Activated CD8-positive, alpha-beta memory T cell treated with anti-CD3 and anti-CD28 coated beads for 1 hour (primary cell): ENCODE measurements at places on chromosomes 13 and 19.

GRCh38 chr19:48489608-48490216, 20.5 kb downstream of the CYTH2 start:
- DNase-seq: peak; percentile 72

DNA sequence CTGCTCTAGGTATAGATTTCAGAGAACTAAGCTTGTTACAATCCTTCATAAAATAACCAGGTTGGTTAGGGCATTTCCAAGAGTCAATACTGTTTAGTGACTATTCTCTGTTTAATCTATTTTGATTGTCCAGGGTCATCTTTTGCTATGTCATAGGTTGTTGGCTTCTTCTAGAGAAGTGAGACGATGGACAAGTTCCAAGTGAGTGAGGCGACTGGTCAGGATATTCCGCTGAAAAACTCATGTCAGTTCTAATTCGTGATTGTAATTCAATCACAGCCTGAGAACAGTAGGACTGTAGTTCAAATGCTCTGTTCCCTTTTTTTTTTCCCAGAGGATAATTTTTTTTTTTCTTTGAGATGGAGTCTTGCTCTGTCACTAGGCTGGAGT, 15.8 kb upstream of the ALOX5AP start:
- DNase-seq: no peak

DNA sequence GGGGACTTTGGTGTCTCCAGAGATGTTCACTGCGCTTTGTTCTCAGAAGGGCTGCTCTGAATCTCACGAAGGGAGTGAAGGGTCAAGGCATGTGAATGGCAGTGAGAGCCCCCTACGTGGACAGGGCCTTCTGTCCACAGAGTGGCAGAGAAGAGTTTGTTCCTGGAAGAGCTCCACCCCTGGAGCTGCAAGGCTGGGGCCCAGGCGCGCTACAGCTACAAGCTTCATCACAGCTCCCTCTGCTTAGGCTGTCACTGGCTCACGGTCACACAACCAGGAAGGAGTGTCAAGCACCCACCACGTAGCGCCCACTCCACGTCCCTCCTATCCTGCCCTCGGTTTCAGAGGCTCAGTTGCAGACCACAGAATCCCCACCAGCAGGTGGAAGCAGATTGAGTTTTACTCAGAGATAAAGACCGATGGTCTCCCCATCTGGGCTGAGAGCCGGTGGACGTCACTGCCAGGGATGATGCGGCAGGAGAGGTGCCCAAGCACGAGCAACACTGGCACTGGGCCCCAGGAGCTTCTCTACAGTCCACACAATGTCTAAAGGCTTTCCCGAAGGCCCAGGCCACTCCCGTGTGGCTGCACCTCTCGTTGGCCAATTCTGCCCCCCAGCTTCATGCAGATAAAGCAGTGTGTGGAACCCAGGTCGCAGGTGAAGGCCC, 23.0 kb upstream of the TFDP1 start:
- DNase-seq: no peak

GRCh38 chr13:63436325-63436668, 2020.6 kb upstream of the PCDH20 start:
- DNase-seq: no peak
